ENCODE measurements at places on chromosomes 3 and 15. TPM values are rescaled to one million over a fixed set of nuclear protein-coding genes. Genes with fewer than 3 reads are reported as not detected.

GRCh38 chr15:85607141-85607806 lies 187.5 kb downstream of the KLHL25 start:
- DNase-seq = no peak
- H3K27me3 ChIP-seq = no peaks in the 10 kb centered on the region
- H3K27ac ChIP-seq = peak overlapping the region; percentile 53
- H3K36me3 ChIP-seq = no peaks in the 10 kb centered on the region
- no peak overlapping the region for H3K4me3 ChIP-seq
- H3K4me1 ChIP-seq = no peaks in the 10 kb centered on the region

DNA sequence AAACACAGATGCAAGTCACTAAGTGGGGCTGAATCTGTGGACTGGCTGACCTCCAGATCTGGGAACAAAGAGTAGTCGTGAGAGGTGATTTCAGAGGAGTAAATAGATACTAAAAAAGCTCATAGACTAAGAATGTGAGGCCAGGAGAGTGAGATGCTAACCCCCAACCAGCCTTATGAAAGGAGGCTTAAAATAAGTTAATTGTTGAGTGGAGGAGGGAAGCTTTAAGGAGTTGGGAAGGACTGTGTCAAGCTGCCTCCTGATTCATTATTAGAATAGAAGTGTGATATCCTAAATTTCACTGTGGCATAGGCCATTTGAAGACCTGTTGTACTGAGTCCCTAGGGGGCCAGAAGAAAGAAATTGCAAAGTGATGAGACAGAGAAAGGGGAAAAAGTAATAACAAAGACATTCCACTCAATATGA lies 107.6 kb downstream of the RBPMS2 start:
- H3K27me3 ChIP-seq = no peaks in the 10 kb centered on the region
- DNase-seq = no peak
- H3K27ac ChIP-seq = no peak overlapping the region
- H3K4me1 ChIP-seq = no peaks in the 10 kb centered on the region
- no peak overlapping the region for H3K4me3 ChIP-seq

GRCh38 chr15:66751579-66751978 lies 49.5 kb downstream of the SMAD6 start:
- no peaks in the 10 kb centered on the region for H3K27me3 ChIP-seq
- H3K27ac ChIP-seq = peak overlapping the region; percentile 75
- no peak overlapping the region for H3K4me3 ChIP-seq
- H3K36me3 ChIP-seq = no peaks in the 10 kb centered on the region
- peaks cover 14% of the 10 kb centered on the region for H3K4me1 ChIP-seq
- DNase-seq = peak; percentile 82

GRCh38 chr3:158660711-158661110 lies 11.7 kb downstream of the LXN start:
- no peaks in the 10 kb centered on the region for H3K4me1 ChIP-seq
- no peaks in the 10 kb centered on the region for H3K27me3 ChIP-seq
- no peak for DNase-seq
- no peak overlapping the region for H3K27ac ChIP-seq
- peaks cover 4% of the 10 kb centered on the region for H3K36me3 ChIP-seq

DNA sequence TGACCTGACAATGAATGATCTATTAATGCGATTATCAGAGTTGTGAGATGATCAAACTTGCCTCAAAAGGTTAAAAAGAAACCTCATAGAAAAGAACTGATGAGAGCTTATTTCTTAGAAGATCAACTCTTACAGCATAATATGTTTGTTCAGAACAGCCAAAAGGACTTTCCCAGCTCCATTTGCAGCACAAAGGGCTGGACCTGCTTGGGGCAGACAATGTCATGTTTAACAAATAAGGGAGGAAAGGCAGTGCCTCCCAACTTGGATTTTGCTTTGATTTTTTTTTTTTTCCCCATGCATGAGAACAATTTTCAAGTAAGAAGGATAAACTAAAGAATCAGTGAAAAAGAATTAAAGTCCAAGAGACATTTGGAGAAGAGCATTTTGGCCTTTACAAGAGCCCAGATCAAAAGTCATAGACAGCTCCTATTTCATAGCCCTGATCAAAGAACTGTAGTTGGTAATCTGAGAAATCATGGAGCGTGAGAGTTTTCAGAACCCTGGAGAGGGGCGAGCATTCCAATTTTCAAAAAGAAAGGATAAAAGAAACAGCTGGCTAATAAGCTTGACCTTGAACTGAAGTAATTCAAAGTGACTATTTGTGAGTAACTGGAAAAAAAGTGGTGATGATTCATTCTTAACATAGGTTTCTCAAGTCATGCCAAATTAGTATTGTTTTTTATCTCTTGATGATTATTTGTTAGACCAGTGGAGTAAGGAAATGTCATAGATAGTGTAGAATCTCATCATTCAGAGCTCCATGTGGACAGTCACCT lies 136.0 kb upstream of the CFAP20DC start:
- H3K27ac ChIP-seq = no peak overlapping the region
- no peaks in the 10 kb centered on the region for H3K4me1 ChIP-seq
- H3K4me3 ChIP-seq = no peak overlapping the region

DNA sequence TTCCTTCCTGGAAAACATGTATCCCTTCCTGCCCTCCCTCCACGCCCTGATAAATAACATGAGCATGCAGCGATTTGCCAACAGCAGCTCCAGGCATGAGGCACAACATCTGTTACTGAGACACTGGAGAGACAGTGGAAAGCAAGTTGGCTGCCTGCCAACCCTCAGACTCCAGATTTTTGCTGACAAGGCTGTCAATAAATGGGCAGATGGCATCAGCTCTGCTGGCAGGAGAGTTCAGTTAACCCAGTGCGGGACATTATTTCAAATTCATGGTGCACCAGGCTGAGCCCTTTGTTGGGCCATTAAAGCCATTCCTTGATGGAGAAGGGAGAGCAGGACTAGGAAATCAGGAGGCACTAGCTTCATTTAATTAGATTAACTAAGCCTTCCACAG lies 293.3 kb downstream of the MEX3B start:
- no peak overlapping the region for H3K4me3 ChIP-seq
- peaks cover 8% of the 10 kb centered on the region for H3K4me1 ChIP-seq

- no peaks in the 10 kb centered on the region for H3K4me1 ChIP-seq
- H3K36me3 ChIP-seq = no peaks in the 10 kb centered on the region
- H3K4me3 ChIP-seq = no peak overlapping the region
- no peak for DNase-seq
- peak overlapping the region; percentile 63 for H3K27ac ChIP-seq
- no peaks in the 10 kb centered on the region for H3K27me3 ChIP-seq
These were observed 181.0 kb downstream of the ATG7 start for GRCh38 chr3:11452885-11453847.

GRCh38 chr3:169591159-169591951 lies 72.2 kb downstream of the MECOM start:
- no peaks in the 10 kb centered on the region for H3K36me3 ChIP-seq
- H3K27me3 ChIP-seq = no peaks in the 10 kb centered on the region
- no peak for DNase-seq
- no peak overlapping the region for H3K4me3 ChIP-seq
- no peak overlapping the region for H3K27ac ChIP-seq
- H3K4me1 ChIP-seq = no peaks in the 10 kb centered on the region

SUSD5 gene
- total RNA-seq = 4.2 TPM

GRIP2 gene
- total RNA-seq = 0.88 TPM

GRM7 gene
- 1.1 TPM for total RNA-seq

IL1RAP gene
- 13.1 TPM for total RNA-seq

GABRG3 gene
- not detected for total RNA-seq

WDR76 gene
- total RNA-seq = 4.2 TPM
